ENCODE measurements at places on chromosomes 7 and 10.

GRCh38 chr7:6446838-6447580, 745 bp downstream of the DAGLB start:
- peak; percentile 67 for DNase-seq

DNA sequence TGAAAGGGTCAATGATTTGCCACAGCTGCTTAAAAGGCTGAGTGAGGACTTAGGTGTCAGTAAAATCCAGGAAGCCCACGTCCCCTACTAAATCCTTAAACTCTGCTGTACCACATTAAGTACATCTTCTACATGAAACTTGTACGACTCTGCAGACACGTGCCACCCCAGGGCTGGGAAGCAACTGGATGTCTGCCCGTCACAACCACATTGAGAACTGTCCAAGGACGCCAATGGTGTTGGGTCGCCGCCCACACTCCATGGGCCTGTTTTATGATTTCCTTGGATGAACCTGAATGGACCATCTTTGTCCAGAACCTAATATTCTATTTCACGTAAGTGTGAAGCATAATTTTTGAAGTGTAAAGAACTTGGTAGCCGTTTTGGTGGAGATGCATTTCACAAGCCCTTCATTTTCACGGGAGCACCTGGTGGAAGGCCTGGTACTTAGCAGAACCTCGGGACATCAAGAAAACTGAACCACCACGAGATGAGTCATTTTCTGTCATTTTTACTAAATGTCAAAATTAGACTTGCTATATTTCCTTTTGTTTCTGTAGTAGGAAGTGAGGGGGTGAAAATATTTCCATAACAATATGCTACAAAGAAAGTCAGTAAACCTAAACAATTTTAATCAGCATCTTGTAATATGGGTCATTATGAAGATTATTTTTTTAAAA, 134.9 kb downstream of the SFMBT2 start:
- DNase-seq: no peak

DNA sequence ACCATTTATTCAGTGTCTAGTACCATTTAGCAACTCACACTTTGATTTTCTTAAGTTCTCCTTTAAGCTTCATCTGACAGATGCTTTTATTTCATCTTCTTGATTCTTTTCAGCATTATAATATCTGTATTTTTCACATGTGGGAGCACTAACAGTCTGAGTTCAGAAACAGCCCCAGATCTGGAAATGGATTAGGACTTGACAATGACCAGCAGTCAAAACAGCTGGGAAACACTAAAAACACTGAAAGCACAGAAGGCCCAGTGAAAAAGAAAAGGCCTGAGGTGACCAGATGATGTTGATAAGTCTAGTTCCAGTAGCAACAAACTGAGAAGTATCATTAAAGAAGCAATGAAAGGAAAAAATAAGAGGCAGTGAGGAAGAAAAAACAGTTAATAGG, 304.7 kb upstream of the MYO3A start:
- DNase-seq: no peak

- DNase-seq: no peak
Observed at GRCh38 chr7:102883098-102883860, 29.5 kb upstream of the LRRC17 start.

- DNase-seq: no peak
Observed at GRCh38 chr7:81414411-81414810, 355.4 kb downstream of the HGF start.
